ENCODE measurements at places on chromosomes 4 and X. TPM values are rescaled to one million over a fixed set of nuclear protein-coding genes. Genes with fewer than 3 reads are reported as not detected.

DRD5 gene
- 0.57 TPM for polyA plus RNA-seq

CLGN gene
- 3.9 TPM for polyA plus RNA-seq

KIAA1210 gene
- 1.3 TPM for polyA plus RNA-seq

S100G gene
- polyA plus RNA-seq, result not detected

AR gene
- polyA plus RNA-seq, result 3.2 TPM

HAUS7 gene
- 31.6 TPM for polyA plus RNA-seq

ASMT gene
- not detected for polyA plus RNA-seq

DSPP gene
- polyA plus RNA-seq, result not detected

NEUROG2 gene
- not detected for polyA plus RNA-seq

FAM236D gene
- not detected for polyA plus RNA-seq

PIR gene
- polyA plus RNA-seq, result 5.6 TPM

IGSF1 gene
- polyA plus RNA-seq, result 24.5 TPM

TSPAN7 gene
- 46.2 TPM for polyA plus RNA-seq

SULT1E1 gene
- polyA plus RNA-seq, result 543 TPM

ZNF141 gene
- polyA plus RNA-seq, result 21.4 TPM

APOOL gene
- 21.1 TPM for polyA plus RNA-seq

PDZD11 gene
- polyA plus RNA-seq, result 51.2 TPM

DNA sequence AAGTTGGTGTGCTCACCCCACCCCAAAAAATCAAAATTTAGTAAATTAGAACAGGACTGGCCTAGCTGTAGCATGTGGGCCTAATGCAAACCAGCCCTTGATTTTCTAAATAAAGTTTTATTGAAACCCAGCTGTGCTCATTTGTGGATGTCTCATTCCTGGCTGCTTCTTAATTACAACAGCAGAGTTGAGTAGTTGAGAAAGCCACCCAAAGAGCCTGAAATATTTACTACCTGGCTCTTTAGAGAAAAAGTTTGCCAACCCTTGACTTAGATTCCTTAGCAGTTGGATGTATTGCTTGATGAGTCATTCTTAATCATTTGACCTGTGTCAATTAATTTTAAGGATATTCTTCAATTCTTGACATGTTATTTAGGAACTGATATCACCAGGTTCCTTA, 168.3 kb upstream of the PUDP start:
- DNase-seq, result no peak

DNA sequence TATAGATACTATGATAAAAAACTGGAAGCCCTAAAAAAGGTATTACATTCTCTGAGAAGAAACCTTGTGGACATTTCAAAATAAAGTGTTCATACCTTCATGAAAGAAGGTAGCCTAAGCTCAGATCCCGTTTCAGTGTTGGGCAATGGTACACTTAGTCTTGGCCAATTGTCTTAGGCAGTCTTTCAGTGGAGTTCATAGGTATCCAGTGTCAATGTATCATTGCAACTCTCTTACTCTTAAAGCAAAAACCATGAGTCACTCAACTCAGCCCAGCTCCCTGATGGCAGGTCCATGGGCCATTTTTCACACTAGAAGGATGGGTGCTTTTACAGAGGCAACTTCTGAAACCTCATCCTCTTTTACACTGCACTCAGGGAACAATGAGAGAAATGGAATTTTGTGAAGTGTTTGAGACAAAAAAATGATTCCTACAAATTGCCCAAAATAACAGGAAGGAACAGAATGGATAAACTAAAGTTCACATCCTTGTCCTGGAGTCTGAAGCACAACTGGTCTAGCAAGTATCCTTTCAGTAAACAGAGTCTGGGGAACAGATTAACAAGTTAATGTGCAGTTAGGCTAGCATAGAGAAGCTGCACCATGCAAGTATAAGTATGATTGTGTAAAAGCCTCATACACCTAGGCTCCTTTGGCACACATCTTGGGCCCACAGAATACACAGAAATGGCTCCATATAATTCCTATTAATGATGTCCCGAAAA, 7.0 kb upstream of the ZNF827 start:
- no peak for DNase-seq

- peak; percentile 98 for DNase-seq
These were observed 869 bp upstream of the CAMK2D start for GRCh38 chr4:113762186-113763028.

DNA sequence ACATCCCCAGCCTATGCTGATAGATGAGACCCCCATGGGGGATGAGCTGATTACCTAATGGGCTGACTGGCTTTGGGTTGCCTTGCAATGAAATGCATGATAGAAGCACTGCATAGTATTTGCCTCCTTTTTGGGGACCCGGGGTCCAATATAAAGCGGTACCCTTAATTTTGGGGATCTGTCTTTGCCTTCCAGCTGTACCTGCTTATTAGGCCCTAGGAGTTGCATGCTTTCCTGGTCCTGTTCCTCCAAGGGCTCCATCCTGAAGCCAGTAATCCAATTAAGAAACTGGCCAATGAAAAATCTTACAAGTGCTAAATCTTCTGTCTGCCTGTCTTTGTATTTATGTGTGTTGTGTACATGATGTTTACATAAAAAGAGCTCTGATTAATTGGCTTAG, 791.6 kb downstream of the TRIML1 start:
- DNase-seq, result no peak

DNA sequence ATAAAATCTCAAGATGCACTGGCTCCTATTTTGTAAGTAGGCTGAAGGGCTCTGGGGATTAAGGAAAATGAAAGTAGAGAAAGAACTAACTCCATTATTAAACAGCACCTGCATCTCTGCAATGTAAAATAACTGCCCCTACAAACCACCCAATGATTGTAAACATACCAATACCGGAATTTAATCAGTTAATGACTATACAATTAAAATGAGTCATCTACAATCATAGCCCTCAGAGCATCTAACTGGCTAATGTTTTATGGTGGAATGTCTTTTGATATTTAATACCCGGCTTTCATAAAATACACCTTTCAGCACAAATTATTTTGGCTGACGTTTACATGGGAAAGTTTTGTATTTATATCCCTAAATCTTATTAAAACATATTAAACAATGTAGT, 142.3 kb downstream of the PAPSS1 start:
- DNase-seq, result no peak

- no peak for DNase-seq
These were observed 58.0 kb downstream of the SLC2A9 start for GRCh38 chr4:9963328-9963727.

GRCh38 chrX:51155157-51155556, 177.5 kb upstream of the NUDT10 start:
- DNase-seq, result no peak

- no peak for DNase-seq
These were observed 146.5 kb upstream of the MSX1 start for GRCh38 chr4:4712800-4713528.

DNA sequence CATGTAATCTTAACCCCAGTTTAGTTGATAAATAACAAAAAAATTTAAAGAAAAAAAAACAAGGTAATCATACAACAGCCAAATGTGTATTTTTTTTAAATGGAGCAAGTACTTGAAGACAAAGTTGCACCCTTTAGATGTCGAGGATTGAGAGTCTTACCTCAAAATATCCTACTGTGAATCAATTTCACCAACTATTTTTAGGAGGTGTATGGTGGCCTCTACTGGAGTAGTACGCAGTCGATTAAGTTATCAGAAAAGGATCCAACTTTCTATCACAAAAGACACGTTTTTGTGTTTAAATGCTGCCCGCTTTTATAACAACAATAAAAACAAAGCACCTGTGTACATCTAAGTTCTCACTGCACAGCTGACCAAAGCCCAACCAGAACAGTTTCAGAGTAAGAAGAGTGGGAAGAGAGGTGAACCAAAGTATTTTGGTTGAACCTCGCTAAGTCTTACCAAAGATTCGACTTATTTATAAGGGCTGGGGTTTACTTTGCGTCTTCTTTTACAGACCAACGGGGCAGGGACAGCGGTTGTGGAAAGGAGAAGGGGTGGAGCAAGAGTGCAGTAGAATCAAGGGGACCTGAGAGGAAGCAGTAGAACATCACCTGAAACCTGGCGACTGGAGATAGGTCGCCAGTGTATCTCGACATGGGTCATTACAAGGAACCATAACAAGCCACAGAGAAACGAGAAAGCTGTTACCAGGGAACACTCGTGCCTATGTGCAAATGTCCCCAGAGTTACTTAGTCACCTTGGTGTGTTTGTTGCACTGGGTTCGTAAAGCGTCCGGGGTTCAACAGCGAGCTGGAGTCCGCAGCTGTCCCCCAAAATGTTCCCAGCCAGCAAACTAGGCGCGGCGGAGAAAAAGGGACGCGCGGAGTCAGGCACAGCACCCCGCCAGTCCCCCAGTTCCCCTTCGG, 1.1 kb downstream of the RPS6KA6 start:
- peak; percentile 18 for DNase-seq

GRCh38 chrX:20951016-20951810, 423.0 kb upstream of the CNKSR2 start:
- no peak for DNase-seq

GRCh38 chrX:20857746-20858145, 516.5 kb upstream of the CNKSR2 start:
- DNase-seq, result no peak

DNA sequence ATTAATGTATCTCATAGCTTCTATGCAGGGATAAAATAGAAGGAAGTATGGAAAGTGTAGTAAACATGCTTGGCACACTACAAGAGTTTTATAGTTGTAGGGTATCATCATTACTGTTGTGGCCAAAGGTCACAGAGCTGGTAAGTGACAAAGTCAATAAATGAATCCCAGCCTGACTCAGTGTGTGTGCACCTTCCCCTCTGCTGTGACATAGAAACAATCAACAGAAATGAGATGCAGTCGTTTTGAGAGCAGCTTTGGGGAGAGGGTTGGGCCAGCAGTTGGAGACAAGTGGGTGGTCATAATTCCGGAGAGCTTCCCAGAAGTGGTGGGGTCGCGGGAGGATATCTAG, 82.4 kb upstream of the RBPJ start:
- DNase-seq, result no peak

DNA sequence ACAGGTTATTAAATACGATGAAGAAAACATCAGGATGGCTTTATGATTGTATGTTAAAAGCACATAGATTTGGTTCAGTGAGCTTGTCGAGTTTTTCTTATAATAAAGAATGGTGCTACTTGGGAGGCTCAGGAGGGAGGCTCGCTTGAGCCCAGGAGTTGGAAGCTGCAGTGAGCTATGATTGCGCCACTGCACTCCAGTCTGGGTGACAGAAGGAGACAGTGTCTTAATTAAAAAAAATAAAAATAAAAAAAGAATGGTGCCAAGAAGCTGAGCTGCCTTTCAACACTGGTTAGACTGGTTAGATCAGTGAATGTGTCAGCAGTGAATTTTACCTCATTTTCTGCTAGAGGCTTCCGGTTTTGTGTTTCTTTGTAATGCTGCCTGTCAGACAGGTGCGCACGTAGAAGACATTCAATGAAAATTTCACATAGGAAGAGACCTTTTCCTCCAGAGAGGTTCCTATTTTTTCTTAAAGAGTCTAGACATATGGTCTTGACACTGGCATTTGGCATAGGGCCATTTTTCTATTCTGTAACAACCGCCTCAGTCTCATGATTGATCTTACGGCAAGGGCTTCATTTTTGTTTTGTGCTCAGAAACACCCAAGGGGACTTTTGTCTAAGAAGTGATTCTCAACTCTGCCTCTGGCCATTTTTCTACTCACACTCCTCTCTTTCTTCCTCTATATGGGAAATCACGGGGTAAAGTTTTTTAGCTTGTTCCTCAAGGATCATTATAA, 15.0 kb upstream of the ARSF start:
- no peak for DNase-seq

- no peak for DNase-seq
These were observed 120.3 kb downstream of the RASL11B start for GRCh38 chr4:52982255-52982945.

GRCh38 chr4:168717847-168718246, 221.0 kb downstream of the PALLD start:
- no peak for DNase-seq

DNA sequence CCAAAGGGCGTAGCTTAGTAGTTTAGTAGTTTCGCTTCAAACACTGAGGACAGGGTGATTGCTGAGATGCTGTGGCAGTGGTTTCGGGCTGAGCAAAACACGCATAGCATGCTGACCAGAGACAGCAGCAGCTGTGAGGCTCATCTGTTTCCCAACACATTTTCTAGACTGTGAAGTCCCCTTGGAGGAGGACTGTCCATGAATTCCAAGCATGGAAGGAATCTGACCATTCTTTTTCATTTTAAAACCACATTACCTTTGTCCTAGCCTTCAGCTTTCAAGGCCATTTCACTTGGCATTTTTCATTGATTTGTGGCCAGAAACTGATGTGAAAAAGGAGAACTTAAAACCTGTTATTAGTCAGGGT, 240.9 kb downstream of the PALLD start:
- DNase-seq, result no peak

DNA sequence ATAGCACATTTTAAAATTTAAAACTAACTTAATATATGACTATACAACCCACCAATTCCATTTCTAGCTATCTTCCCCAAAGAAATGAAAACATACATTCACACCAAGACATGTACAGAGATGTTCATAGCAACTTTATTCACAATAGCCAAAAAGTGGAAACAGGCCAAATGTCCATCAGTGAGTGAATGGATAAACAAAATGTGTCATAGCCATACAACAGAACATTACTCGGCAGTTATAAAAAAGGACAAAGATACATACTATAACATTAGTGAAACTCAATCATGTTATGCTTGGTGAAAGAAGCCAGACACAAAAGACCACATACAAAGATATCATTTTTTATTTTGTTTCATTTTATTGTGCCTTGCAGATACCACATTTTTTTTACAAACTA, 396.8 kb downstream of the PACRGL start:
- no peak for DNase-seq

GRCh38 chr4:70298051-70298450, 36.7 kb upstream of the CABS1 start:
- DNase-seq, result no peak

- DNase-seq, result no peak
These were observed 7.8 kb upstream of the SH3TC1 start for GRCh38 chr4:8191136-8191747.

GRCh38 chr4:68751138-68751537, 64.7 kb upstream of the UGT2B10 start:
- no peak for DNase-seq

Data from left renal cortex interstitium (tissue), 4 donors.